ENCODE measurements at places on chromosomes 3 and 15.
A peak's percentile ranks its signal among the peaks of the same experiment; 100 is the strongest.

- DNase-seq, result no peak
These were observed at the start of gene FBXO40 for GRCh38 chr3:121592856-121593702. TSS of gene FBXO40 (plus strand) at chr3:121593379. CDS start at chr3:121620576, 27,197 bp downstream.

GRCh38 chr15:51783967-51784366 lies 32.6 kb downstream of the TMOD2 start:
- no peak for DNase-seq

DNA sequence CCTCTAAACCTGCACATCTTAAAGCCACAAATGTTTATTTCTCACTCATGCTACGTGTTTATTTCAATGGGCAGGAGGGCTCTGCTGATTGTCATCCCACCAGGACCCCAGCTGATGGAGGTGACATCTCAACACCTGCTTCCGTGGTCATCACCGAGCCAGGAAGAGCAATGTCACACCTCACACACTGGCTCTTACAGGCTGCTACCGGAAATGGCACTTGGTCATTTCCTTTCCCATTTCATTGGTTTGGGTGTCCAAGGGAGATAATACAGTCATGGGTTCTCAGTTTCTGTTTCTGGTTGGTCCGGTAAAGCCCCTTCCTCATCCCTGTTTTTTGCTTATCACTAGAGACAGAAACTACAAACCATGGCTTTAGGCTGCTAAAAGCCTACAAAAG lies 41.9 kb downstream of the ABHD2 start:
- DNase-seq, result peak; percentile 61

GRCh38 chr3:68090571-68090970 lies 436.2 kb upstream of the SUCLG2 start:
- no peak for DNase-seq

- no peak for DNase-seq
These were observed 53.6 kb upstream of the CGNL1 start for GRCh38 chr15:57322602-57323250.

DNA sequence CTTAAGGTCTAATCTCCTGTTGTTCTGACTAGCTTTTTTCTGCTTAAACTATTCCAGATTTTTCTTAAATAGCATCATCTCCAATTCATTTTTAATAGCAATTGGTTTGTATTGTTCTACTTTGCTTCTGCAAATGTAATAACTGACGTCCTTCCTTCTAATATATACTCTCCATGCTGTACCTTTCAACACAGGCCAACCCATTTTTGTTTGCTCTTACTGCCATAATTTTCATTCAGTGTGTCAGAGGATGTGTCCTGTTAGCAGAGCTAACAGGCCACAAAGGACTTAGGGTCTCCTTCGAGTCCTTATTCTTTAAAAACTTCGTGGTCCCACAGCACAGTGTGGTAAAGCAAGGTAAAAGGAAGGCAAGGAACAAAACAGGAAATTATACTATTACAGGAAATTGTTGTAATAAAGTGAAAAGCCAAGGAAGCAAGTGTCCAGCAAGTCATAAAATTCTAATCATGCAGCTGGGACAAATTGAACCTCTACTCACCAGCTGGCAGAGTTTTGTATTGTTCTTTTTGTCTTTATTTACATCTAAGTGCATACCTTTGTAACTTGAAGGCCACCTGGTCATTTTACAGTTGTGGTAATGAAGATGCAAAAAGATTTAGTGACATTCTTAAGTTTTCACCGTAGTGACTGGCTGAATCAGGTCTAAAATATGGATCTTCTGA lies 64.9 kb upstream of the ZBTB20 start:
- DNase-seq, result no peak

DNA sequence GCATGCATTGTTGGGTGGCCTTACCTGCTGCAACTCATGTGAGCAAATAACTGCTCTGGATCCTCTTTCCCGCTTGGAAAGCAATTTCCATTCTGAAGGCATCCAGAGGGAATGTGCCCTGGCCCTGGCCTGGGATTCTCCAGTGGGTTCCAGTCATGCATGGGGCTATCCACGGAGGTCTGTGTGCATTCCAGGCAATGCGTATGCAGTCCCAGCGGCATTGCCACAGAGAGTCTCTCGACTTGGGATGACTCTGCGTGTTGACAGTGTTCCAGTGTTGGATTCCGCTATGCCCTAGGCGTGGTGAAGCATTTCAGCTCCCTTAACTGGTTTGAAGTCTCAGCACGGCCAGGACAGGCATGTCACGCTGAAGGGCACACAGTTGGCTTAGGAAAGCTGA lies 113.9 kb downstream of the SNRPN start:
- DNase-seq, result no peak

DNA sequence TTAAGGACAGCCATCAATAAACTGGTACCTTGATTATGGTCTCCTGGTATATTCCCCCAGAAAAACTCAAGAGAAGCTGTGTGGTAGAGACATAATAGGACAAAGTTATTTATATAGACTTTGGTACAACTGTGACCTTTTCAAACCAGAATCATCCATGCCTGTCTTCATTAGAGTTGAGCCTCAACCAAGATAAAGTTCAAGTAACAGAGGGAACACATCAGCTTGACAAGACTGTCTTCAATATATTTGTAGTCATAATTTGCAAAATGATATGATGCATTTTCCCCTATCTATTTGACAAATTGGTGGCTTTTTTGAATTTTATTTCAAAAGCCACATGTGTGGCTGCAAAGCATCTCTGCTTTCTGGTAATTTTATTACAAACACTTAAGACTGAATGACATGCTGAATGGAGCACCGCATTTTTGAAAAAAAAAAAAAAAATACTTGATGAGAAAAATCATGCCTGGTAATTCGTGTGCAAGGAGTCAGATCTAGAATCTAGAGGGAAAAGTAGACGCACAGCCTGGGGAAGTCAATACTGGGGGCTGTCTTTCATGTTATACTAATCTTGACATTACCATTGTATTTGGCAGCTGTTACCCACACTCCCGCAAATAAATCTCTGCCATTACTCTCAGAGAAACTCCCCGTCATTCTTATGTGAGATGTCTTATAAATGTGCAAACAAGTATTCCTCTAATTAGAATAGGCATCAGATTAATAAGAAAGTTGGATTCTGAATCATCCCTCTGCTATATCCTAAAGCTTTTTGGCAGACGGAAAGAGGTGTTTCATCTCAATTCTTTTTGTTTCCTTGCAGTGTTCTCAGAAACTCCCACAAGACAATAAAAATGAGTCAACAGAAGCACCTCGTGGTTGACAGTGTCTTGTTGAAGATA lies 554.8 kb upstream of the CBLB start:
- peak; percentile 45 for DNase-seq

- DNase-seq, result peak; percentile 60
These were observed 975 bp upstream of the FOXP1 start for GRCh38 chr3:71584394-71585011.

- no peak for DNase-seq
These were observed 13.4 kb downstream of the TRAIP start for GRCh38 chr3:49842843-49843517.

- no peak for DNase-seq
These were observed 31.7 kb upstream of the CMTM7 start for GRCh38 chr3:32359766-32360492.

- DNase-seq, result no peak
These were observed 589.6 kb downstream of the PDCD6IP start for GRCh38 chr3:34387826-34388564.

- DNase-seq, result no peak
These were observed 12.5 kb downstream of the ARPP21 start for GRCh38 chr3:35651851-35652250.

DNA sequence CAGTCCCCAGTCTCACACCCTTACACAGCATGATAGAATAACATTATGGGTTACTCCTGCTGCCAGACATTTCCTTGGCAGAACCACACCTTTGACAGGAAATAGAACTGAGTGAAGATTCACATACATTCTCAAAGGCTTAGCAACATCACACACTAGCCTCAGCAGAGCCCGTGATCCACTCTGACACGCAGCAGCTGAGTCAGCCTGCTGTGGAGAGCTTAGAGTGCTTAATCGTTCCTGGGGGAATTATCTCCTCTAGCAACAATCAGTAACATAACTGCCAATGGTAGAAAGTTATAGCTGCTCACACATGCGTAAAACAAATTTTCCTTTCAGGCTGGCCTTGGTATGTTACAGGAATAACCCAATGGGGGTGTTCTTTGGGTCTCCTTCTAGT lies 382.1 kb downstream of the GAP43 start:
- DNase-seq, result no peak

GRCh38 chr3:18420555-18420954 lies 4.6 kb downstream of the SATB1 start:
- no peak for DNase-seq

DNA sequence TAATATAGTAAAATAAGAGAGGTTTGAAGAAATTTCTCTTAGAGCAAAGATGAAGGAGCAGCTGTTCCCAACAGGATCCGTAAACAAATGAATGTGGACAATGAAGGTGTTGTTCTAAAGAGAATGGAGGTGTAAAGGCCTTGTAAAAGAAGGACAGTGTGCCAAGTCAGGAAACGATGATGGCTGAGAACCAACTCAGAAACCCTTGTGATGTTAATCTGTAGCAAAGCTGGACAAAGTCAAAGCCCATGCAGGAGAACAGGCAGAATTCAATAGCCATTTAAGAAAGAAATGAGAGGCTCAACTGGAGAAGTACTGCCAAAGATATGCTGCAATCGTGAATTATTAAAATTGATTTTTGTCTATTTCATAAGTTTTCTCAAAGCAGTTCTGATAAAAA lies 192.2 kb downstream of the MBNL1 start:
- no peak for DNase-seq

GRCh38 chr15:75727851-75728715 lies 15.4 kb upstream of the CSPG4 start:
- DNase-seq, result peak; percentile 77

DNA sequence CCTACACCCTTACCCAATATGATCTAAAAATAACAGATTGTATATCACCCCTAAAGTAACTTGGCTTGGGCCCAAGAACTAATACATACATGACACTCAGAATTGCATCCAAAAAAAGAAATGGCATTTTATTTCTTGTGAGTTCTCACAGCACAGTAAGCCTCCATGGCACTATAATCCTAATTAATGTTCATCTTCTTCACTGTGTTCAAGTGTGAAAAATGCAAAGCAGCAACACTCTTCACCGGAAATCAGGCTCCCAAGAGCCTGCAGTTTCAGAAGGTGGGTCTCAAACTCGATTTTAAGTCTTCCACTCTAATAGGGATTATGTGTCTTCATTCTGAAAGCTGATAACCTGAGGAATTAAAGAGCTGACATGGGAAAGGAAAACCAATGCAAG lies 142.8 kb upstream of the TSC22D2 start:
- no peak for DNase-seq

GRCh38 chr3:172070269-172070668 lies 30.9 kb downstream of the FNDC3B start:
- DNase-seq, result no peak

DNA sequence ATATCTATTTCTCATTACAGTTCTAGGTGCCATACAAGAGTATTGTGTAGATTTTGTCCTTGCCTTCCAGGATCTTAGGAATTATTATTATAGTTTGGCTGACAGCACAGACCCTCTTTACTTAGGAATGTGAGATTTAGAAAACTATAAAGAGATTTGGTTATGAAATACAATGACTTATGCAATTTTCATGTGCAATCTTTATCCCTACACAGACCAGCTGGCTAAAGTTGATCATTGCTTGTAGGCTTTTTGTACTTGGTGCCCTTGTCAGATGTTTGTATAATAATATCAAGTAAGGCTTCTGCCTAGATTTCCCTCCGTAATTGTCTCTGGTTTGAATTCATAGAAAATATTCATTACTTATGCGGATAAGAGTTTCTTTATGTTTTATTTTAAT lies 174.5 kb upstream of the GAP43 start:
- no peak for DNase-seq

GRCh38 chr3:121894301-121894990 lies at the start of gene SLC15A2:
TSS of gene SLC15A2 (plus strand) at chr3:121894401. CDS start at chr3:121894477, 76 bp downstream.
- DNase-seq, result no peak

DNA sequence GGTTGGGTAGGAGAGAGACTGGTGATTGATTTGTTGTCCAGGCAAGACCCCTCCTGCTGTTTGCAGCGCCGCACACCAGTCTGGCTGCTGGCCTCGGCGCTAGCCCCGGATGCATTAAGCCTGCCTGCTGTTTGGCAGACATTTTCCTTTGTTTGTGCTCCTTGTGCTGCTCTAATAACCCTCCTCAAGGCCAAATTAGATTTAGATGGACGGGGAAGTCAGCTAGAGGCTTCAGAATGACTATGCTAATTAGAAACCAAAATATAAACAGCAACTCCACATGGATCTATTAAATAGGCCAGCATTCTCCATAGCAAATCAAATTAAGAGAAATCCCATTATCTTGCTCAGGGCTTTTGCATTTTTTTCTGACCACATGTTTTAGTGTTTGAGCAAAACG lies 445.2 kb downstream of the SQOR start:
- DNase-seq, result no peak

GRCh38 chr15:51144021-51144532 lies 49.4 kb upstream of the TNFAIP8L3 start:
- DNase-seq, result no peak

GRCh38 chr15:35925275-35926006 lies 379.5 kb upstream of the DPH6 start:
- DNase-seq, result no peak

GRCh38 chr15:84797801-84798200 lies 19.4 kb upstream of the ALPK3 start:
- DNase-seq, result no peak

GRCh38 chr3:185362850-185363661 lies at the start of gene MAP3K13:
TSS of gene MAP3K13 (plus strand) at chr3:185363136. CDS start at chr3:185428582, 65,446 bp downstream.
- peak; percentile 59 for DNase-seq

GRCh38 chr3:80227216-80227615 lies 459.4 kb upstream of the ROBO1 start:
- DNase-seq, result no peak

DNA sequence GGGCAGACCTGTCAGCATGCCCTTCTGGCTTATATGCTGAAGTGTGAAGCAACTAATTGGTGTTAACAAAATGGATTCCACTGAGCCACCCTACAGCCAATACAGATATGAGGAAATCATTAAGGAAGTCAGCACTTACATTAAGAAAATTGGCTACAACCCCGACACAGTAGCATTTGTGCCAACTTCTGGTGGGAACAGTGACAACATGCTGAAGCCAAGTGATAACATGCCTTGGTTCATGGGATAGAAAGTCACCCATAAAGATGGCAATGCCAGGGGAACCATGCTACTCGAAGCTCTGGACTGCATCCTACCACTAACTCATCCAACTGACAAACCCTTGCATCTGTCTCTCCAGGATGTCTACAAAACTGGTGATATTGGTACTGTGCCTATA lies 9.4 kb downstream of the PIK3CB start:
- DNase-seq, result no peak

DNA sequence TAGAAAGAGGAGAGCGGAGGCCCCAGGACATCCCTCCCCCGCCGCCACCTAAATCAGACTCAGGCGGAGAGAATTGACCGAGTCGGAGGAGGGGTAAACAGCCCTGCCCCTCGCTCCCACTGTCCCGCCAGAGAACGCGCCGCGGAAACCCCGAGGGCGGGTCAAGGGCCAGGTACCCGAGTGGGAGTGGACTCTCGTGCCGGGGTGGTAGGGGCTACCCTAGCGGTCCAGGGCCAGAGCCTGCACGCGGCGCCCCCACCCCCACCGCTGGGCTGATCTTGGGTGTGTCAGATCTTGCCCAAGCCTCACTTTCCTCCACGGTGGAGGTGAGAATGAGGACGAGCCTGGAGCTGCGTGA lies 19.0 kb downstream of the SPATA12 start:
- DNase-seq, result no peak

Data from activated CD8-positive, alpha-beta memory T cell treated with anti-CD3 and anti-CD28 coated beads, Interleukin-2, amount 10 ng/mL, durations not matched to agents 7 days and 5 days (primary cell).